Nucleus accumbens (tissue), 56 donors: ENCODE measurements at places on chromosomes 6 and 20.
A peak's percentile ranks its signal among the peaks of the same experiment; 100 is the strongest.

DNA sequence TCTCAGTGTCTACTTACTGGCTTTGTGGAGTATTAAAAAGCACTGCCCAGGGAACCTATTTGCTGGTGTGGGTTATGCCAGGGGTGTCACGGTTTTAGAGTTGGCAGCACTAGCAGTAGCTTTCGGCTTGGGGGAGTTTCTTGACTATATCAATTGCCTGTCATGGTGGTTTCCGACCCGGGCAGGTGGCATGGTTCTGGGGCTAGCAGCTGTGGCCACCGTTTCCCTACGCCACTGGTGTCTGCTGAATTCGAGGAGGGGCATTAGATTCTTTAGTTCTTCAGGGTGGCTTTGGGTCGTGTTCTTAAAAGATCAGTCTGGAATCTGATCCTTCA lies 55.6 kb upstream of the FOXC1 start:
- DNase-seq = no peak

- DNase-seq = peak; percentile 88
These were observed 82.3 kb downstream of the CNBD2 start for GRCh38 chr20:36050436-36051317.

DNA sequence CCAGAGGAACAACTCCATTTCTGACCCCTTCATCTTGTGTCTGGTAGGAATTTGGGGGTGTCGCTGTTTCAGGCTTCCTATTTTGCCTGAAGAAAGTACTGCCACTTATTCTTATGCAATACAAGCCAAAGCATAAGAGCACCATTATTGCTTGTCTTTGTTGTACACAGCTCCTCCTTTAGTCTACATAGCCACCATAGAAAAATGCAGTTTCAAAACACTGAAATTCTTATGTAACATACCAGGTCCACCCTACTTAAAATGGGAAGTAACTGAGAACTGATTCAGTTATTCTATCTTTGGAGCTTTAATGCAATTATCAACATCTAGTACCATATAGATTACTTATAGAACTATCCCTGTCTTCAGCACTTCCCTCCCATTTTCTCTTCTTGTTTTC lies 255.5 kb downstream of the ARHGAP18 start:
- no peak for DNase-seq

- DNase-seq = no peak
These were observed 25.8 kb upstream of the CCN6 start for GRCh38 chr6:112027942-112028674.

DNA sequence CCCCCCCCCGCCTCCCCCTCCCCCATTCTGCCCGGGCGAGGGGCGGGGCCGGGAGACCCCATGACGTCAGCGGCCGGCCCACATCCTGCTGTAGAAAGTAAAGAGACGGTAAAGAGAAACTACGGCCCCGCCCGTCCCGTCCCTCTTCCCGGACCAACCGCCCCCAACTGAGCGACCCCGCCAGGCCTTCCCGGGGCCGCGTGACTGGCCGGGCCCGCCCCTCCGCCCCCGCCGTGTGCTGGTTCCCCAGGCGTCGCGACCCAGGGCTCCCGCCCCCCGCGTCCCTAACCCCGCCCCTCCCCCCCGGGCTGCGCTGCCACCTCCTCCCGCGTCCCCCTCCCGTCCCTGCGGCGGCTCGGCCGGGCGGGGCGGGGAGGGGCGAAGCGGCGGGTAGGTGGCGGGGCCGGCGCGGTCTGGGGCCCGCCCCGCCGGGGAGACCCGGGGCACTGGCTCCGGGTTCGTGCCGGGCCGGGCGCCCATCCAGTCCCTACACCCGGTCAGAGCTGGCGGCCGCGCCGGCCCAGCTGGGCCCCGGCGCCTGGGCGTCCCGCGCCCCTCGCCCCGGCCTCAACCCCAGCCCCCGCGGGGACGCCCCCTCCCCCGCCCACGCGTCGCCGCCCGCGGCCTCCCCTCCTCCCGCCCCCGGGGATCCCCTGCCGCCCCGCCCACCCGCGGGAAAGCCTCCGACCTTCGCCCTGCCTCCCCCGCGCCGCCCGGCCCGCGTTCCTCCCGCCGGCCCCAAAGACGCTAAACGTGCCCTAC lies 655 bp upstream of the HIVEP1 start:
- DNase-seq = peak; percentile 89

DNA sequence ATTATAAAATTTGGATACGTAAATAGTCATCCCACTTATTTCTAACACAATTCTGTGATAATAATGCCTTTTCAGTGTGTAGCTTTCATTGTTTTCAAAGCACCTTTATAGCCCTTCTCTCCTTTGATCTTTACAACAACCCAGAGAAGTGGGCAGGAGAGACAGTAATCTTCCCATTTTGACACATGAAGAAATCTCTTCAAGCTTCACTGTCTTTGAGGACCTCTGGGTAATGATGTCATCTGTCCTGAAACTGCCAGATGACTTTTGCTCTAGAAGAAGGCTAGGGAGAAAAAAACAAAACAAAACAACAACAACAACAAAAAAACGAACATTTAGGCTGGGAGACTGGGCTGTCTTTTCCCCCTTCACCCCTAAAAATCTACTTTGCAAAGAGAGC lies 203.0 kb downstream of the KCNQ5 start:
- DNase-seq = no peak

DNA sequence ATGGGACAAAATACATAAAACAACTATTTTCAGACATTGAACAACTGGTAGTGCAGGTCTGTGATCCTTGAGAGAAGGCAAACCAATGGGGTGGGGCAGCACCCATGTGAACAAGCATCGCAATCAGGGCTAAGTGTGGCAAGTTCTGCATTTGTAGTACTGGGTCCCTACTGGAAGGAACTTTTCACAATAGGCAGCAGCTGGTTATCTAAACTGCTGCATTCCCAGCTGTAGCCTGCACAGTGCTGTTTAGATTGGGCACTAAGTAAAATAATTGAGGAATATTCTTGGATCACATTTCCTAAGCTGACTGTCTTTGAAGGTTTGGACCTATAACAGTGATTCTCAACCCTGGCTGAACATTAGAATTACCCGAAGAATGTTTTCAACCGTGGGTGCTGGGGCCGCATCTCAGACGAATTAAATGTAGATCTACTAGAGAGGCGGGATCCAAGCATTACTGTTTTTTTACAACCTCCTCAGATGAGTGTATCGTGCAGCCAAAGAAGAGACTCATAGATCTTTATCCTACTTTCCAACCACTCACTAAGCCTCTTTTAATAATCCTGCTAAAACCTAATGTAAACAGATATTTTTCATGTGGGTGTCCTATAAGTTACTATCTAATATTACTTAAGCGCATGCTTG lies 12.4 kb upstream of the MAP3K4 start:
- DNase-seq = no peak

DNA sequence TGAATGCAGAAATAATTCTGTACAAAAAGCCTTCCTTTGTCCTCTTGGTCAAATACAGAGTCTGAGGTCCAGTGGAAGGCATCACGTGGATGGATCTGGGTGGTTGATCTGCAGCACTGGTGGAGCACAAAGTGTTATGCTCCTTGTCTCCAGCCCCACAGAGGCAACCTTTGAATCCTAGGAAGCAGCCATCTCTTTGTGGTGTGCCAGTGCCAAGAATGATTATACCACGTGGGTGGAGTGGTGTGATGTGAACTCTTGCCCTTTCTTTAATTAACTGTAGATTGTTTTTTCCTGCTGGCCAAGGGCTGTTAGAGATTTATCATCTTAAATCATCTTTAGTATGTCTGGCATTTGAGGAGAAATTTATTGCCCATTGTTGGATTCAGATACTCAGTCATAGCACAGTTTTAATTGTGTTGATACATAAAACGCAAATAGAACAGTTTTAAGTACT lies 31.1 kb downstream of the NCOA7 start:
- peak; percentile 22 for DNase-seq

DNA sequence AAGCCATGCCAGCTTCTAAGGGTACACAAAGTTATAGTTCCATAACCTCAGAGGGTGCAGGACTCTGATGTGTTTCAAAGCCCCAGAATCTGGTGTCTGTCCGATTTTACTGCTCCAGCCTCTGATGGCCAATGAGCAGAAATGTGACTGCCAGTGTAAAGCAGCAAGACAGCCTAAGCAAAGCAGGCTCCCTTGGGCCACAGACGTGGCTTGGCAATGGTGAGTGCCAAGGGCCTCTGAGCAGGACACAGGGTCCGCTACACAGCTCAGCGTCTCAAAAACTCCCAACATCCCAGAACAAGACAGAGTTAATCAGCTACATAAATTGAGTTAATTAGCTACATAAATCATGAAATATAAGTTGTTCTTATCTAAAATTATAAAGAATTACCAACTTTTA lies 69.2 kb downstream of the PCSK2 start:
- DNase-seq = no peak

DNA sequence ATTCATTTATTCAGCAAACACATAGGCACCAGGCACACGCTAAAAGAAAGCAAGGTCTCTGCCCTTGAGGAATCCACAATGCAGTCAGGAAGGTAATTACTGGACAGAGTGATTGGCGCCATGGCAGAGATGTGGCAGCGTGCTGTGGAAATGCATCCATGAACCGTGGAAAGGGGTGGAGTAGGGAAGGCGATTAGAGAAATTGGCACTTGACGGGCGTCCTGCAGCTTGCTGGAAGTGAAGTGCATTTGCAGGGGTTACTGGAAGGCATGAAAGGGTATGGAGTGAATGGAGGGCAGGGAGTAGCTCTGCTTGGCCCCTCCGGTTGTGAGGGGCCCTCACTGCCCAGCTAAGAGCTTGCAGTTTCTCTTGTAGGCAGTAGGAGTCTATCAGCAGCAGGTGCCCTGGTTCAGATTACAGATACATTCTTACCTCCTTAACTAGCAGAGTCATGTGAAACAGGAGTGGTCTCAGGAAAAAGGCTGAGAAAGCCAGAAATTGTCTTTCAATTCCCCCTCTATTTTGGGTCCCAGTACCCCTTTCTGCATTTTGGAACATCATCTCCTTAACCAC lies 122.5 kb upstream of the TIAM2 start:
- DNase-seq = no peak

DNA sequence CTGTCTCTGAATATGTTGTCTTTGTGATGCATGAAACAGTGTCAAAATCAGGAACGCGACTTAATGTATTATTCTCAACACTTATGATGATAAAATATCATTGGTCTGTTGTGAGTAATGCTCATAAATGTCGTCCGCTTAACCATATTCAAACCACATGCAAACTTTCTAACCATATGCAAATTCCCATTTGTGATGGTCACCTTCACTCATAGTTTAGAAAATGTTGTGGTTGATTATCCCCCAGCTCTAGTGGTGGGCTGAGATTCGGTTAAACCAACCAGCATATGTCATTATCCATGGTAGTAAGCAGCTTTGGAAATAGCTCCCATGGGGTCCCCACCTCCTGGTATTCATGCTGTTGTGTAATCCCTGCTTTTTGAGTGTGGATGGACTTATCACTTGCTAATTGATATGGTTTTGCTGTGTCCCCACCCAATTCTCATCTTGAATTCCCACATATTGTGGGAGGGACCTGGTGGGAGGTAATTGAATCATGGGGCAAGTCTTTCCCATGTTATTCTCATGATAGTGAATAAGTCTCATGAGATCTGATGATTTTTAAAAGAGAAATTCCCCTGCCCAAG lies 360.0 kb upstream of the TSHZ2 start:
- no peak for DNase-seq

GRCh38 chr20:48604936-48605335 lies 222.9 kb downstream of the PREX1 start:
- no peak for DNase-seq

GRCh38 chr6:168130168-168130696 lies 51.2 kb upstream of the FRMD1 start:
- no peak for DNase-seq

GRCh38 chr6:36171573-36171972 lies 25.0 kb upstream of the BRPF3 start:
- no peak for DNase-seq

DNA sequence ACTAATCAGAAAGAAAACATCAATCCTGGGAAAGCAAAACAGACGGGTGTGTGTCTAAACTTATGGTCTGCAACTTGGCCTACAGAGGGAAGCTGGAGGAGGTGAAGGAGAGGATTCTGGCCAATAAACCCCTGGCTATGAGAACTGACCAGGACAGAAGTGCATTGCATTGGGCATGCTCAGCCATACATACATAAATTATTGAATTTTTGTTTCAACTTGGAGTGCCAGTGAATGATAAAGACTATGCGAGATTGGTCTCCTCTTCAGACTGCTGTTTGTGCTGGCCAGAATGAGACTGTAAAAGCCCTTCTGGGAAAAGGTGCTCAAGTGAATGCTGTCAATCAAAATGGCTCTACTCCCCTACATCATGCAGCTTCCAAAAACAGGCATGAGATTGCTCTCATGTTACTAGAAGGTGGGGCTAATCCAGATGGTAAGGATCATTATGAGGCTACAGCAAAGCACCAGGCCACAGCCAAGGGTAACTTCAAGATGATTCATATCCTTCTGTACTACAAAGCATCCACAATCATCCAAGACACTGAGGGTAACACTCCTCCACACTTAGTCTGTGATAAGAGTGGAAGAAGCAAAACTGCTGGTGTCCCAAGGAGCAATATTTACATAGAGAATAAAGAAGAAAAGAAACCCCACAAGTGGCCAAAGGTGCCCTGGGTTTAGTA lies 17.4 kb downstream of the ADNP start:
- no peak for DNase-seq

- no peak for DNase-seq
These were observed 97.1 kb upstream of the PTPN1 start for GRCh38 chr20:50413088-50413500.

GRCh38 chr6:124076336-124077048 lies 272.8 kb downstream of the NKAIN2 start:
- DNase-seq = no peak

GRCh38 chr6:81758221-81758620 lies 5.7 kb upstream of the TENT5A start:
- no peak for DNase-seq

- no peak for DNase-seq
These were observed 75.0 kb downstream of the MDGA1 start for GRCh38 chr6:37622646-37623071.

DNA sequence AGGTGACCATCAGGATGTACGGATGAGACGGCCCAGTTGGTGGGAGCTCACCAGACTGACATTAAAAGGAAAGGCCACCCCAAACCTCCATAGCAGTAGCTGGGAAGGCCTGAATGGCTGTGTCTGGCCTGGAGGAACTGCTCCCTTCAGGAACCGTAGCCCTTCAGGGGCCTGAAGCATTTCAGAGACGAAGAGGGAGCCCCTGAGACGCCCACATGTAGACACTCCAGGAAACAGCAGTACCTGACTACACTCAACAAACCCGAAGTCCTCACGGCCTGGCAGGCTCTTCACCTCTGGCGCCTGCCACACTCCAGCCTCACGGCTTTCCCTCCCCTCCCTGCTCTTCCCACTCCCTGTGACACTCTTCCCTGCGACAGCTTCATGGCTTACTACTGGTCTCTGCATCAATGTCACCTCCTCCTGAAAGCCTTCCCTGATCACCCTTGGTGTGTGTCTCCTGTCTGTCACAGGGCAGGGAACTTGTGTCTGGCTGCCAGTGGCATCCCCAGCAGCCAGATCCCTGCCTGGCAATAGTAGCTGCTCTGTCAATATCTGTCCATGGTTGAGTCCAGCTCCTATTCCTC lies 14.6 kb upstream of the STX16 start:
- no peak for DNase-seq
